ENCODE measurements at places on chromosomes 12 and 14. TPM values are rescaled to one million over a fixed set of nuclear protein-coding genes. Genes with fewer than 3 reads are reported as not detected.

Gene C12orf42
- total RNA-seq: not detected

Gene PLEKHG7
- not detected for total RNA-seq

DNA sequence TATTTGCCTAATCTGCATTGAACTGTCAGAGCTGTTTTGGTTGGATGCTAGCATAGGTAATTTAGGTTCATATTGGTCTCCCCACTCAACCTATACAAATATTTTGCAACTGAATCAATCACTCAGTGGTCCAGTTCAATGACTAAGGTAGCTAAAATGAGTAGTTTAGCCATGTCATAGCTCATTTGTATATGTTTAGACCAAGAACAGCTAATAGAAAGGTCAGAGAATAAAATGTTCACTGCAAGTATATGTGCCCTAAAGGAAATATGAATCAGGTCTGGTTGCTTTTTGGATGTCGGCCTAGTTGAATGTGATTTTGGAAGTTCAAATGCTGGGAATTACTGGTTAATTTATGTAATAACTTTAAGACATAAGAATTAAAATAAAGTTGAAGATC, 883.9 kb downstream of the LRFN5 start:
- DNase-seq: no peak

DNA sequence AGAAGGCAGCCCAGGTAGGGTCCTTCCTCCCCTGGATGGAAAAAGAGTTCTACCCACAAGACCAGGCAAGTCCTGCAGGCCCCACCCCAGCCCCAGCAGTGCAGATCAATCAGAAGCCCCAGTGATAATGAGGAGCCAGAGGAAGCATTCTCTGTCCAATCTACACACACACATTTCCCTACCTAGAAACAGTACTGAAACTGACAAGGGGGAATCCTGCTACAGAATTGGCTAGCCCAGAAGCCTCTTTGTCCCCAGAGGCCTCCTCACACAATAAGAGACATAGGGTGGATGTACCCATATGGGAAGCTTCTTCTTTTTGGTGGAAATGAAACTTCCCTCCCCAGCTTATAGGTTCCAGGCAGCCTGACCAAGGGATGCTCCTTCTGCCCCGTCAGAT, 9.9 kb downstream of the FSCB start:
- no peak for DNase-seq

- no peak for DNase-seq
These were observed 249.0 kb downstream of the AACS start for GRCh38 chr12:125314051-125314755.
